GM23248 (cell line): ENCODE measurements at places on chromosomes 5 and 9. TPM values are rescaled to one million over a fixed set of nuclear protein-coding genes. Genes with fewer than 3 reads are reported as not detected.

HAND1 gene
- total RNA-seq = not detected in 2 replicates

DNA sequence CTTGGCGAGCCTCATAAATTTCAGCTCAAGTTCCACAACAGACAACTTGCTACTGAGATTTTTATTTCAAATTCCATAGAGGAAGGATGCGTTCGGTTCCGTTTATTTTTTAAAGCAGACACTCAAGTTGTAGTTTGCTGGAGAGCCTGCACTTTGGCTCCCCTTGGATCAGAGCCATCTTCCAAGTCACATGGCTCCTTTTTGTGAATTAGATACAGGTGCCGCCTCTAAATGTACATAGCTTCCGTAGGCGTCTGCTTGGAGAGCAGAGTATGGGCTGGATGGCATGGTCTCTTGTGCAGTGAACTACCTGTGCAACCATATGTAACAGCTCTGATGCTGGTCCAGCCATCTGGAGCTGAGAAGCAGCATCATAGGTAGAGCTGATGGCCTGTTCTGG, 73.9 kb upstream of the WWC1 start:
- no peak for DNase-seq

GRCh38 chr5:51276250-51276649, 107.0 kb upstream of the ISL1 start:
- no peak for DNase-seq

GRCh38 chr5:151259931-151260330, 6.9 kb downstream of the GM2A start:
- no peak for DNase-seq

HEMGN gene
- not detected in 2 replicates for total RNA-seq

DNA sequence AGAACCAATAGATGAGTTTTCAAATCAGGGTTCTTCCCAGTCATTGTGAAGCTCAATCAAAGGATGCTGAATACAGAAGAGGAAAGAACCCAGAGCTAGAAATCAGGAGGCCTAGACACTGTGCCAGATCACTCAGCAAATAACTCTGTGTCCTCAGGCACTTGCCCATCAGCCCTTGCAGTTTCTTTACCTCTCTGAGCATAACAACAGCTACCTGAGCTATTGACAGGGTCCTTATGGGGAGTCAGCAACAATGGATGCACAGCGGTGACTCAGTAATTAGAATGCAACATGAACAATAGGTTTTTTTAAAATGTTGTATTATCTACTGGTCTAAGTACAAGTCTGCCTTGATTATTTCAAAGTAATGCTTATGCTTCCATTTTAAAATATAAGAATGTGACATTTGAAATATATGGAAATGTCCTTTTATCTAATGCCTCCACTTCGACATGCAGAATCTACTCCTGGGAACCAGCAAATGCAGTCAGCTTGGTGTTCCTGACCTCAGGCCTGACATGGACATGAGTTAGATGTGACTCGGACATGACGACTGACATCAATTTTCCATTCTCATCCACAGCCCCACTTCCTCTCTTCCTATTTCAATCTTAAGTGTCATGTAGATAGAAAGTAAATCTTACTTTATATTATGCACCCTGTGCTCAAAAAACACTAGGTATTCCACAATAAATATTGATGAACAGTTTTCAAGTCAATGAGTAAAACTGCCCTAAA, 155.0 kb downstream of the TLE1 start:
- DNase-seq = peak; percentile 23

GRCh38 chr5:160450164-160450932, 28.7 kb downstream of the PTTG1 start:
- no peak for DNase-seq

- DNase-seq = peak; percentile 65
Observed at GRCh38 chr5:143837306-143837848, 25.4 kb downstream of the HMHB1 start.

ARL14EPL gene
- total RNA-seq = not detected in 2 replicates

AP3S1 gene
- total RNA-seq = 430 and 550 TPM in 2 replicates

S100Z gene
- not detected in 2 replicates for total RNA-seq

DNA sequence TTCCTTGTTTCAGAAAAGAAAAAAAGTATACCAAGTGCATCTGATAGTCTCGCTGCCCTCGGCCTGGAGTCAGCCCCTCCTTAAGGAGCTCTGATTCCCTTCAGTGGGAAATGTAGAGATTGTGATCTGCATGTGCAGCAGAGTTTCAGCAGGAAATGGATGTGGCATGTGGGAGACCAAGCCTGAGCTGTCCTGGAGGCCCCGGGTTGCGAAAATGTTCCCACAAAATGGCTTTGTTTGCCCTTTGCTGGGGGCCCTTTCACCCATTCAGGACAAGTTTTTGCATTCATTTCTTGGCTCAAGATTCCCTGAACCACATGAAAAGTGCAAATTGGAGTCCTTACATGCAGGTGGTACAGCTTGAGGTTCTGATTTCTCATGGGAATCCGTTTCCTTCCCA, 230.9 kb downstream of the GADD45G start:
- DNase-seq = no peak

GRCh38 chr9:133633681-133634080, 2.5 kb upstream of the DBH start:
- no peak for DNase-seq

GRCh38 chr5:151086192-151086869, 5.5 kb upstream of the TNIP1 start:
- no peak for DNase-seq
